Right renal pelvis (tissue), 4 donors: ENCODE measurements at places on chromosomes 12 and 14. TPM values are rescaled to one million over a fixed set of nuclear protein-coding genes. Genes with fewer than 3 reads are reported as not detected.
A peak's percentile ranks its signal among the peaks of the same experiment; 100 is the strongest.

PPP1R1A gene
- polyA plus RNA-seq, result 60.5 TPM

SLC17A8 gene
- 0.22 TPM for polyA plus RNA-seq

IKZF4 gene
- polyA plus RNA-seq, result 15.4 TPM

RNFT2 gene
- 5.0 TPM for polyA plus RNA-seq

BMAL2 gene
- polyA plus RNA-seq, result 6.6 TPM

SOAT2 gene
- polyA plus RNA-seq, result 1.1 TPM

SOX5 gene
- 6.7 TPM for polyA plus RNA-seq

SMIM41 gene
- polyA plus RNA-seq, result 0.43 TPM

DNA sequence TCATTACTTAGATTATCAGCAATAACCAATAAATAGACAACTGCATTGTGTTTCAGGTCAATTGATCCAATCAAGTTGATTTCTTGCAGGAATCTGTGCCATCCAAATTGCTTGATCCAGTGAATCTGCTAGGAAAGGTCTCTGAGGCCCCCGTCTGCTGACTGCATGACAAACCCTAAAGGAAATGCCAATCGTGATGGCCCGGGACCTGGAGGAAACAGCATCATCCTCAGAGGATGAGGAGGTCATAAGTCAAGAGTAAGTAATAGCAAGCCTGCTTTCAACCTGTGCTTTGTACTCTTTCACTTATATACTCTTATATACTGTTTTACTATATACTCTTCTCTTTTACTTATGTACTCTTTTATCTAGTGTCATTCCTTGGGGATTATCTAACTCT is 1.9 kb downstream of the TTLL5 start:
- DNase-seq, result no peak

GRCh38 chr14:105447651-105448640 is 26.7 kb upstream of the CRIP2 start:
- DNase-seq, result no peak

- no peak for DNase-seq
Observed at GRCh38 chr12:52496054-52496453, 3.0 kb upstream of the KRT6A start.

DNA sequence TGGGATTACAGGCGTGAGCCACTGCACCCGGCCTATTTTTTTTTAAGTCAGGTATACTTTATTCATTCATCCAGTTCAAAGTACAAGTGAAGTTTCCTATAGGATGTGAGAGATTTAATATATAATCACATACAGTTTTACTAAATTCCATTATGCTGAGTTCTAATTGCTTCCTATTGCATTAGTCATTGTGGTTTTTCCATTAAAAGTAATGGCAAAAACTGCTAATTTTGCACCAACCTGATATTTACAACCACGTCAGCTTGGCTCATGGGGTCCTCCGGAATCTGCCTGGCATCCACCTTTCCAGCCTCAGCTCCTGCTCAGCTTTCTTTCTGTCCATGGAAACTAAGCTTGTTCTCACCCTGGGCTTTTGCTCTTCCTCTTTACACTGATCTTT is 67.0 kb upstream of the CSRP2 start:
- no peak for DNase-seq

DNA sequence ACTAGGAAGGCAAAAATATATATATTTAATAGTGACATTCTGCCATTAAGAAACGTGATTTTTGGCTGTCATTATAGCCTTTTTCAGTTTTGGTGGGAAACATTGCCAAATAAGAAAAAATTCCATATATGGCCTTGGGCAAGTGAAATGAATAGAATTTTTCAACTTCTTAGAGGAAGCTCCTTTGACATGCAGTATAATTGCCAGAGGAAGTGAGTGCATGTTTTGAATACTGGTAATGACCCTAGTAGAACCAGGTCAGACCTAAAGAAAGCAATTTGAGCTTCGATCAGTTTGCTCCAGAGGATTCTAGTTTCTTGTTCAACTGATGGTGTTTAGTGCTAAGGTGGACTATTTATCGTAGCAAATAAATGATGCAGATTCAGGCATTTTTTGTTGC is 26.2 kb upstream of the TRIM9 start:
- DNase-seq, result no peak

DNA sequence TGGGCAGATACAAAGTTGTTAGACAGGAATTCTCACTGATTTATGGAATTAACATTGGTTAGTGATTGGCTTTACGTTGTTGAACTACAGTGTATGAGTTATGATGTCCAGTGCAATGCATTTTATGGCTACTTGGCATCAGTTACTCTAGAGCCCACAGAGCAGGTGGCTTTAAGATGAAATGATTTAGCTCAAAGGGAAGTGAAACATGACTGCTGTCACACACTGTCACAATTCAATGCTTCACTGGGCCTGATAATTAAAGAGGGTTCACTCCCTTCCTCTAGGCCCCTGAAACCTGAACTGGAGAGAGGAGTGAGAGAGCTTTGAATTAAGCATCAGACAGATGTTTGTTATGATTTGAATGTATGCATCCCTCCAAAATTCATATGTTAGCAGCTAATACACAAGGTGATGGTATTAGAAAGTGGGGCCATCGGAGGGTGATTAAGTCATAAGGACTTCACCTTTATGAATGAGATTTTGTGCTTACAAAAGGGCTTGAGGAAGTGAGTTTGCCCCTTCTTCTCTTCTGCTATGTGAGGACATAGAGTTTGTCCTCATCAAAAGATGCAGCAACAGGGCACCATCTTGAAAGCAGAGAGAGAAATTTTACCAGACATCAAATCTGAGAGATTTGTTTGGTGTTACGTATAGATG is 175.8 kb upstream of the GRIN2B start:
- DNase-seq, result peak; percentile 61

- DNase-seq, result no peak
Observed at GRCh38 chr12:29241821-29242591, 92.9 kb downstream of the FAR2 start.

GRCh38 chr12:126993898-126994297 is 1273.1 kb upstream of the TMEM132C start:
- DNase-seq, result no peak

DNA sequence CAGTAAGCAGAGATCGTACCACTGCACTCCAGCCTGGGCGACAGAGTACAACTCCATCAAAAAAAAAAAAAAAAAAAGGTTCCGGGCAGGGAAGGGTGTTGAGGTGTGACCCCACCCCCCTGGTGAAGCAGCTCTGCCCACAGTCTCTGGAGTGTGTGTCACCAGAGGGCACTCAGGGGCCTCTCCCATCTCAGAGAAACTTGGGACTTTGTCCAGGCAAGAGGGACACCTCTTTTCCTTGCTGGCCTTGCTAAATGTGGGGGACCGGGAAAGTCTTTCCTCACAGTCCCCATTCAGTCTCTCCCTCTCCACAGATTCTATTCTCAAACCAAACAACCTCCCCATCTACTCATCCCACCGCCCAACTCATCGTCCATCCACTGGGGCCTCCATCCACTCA is 43.6 kb downstream of the RFLNA start:
- DNase-seq, result no peak

DNA sequence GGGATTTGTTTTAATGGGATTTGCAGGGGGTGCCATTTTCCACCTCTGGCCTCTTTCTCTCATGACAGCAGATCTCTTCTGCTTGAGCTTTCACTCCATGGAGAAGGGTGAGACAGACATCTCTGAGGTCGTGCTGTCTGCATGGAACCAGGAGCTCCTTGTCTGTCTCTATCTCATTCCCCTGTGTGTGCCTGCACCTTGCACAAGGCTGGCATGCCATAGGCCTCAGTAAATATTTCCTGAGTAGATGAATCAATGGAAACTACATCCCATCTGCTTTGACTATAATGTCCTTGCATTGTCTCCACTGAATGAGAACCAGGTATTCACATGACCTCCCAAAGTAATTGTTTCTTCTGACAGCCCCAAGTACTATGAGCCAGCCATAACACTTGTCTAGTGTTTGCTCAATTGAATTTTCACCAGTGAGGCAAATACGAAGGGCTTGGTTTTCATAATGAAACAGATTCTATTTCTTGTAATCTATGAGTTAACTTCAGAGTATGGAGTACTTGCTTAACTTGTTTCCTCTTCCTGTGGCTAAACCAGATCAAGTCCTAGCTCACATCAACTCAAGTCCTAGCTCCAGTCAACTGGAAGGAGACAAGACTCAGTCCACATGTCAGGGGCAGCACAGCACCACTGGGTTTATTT is 32.3 kb downstream of the KCNK13 start:
- no peak for DNase-seq

- DNase-seq, result peak; percentile 73
Observed at GRCh38 chr12:6341417-6342139, at the start of gene TNFRSF1A. Gene TNFRSF1A (minus strand): TSS chr12:6342076. CDS start chr12:6341814, 262 bp downstream.

DNA sequence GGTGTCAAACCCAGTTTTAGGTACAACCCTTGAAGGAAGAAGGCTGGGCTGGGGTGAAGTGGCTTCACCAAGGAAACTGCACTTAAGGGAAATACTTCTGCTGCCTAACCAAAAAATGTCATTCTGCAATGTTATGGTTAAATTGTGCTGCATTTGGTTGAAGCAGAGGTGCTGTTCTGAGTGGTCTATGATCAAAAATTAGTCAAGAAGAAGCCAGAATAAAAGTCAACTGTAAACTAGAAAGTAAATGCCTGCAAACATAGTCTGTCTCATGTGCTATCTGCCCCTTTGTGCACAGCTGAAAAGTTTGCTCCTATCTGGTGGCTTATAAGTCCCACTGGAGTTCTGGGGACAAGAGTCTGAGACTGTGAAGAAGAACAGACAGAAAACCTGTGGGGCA is 158.8 kb downstream of the C12orf42 start:
- no peak for DNase-seq

DNA sequence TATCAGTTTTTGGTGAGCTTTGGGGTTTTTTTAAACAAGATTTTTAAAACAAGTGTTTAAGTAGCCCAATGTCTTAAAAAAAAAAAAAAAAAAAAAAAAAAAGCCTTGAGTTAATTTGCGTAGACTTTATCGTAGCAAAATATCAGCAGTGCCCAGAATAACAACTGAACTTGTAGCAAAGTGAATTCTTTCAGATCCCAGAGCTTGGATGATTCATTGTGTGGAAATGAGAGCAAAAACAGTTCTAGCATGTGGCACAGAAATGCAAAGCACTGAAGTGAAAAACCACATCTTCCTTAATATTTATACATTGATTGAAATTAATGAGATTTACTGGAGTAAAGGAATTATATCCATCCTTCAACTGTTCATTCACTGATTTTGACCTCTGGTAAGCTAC is 258.1 kb downstream of the EGLN3 start:
- no peak for DNase-seq

GRCh38 chr12:52506858-52507715 is 13.1 kb downstream of the KRT5 start:
- DNase-seq, result no peak

- no peak for DNase-seq
Observed at GRCh38 chr12:114851981-114852380, 168.0 kb upstream of the TBX3 start.

GRCh38 chr12:41683023-41683422 is 461.7 kb downstream of the GXYLT1 start:
- no peak for DNase-seq

DNA sequence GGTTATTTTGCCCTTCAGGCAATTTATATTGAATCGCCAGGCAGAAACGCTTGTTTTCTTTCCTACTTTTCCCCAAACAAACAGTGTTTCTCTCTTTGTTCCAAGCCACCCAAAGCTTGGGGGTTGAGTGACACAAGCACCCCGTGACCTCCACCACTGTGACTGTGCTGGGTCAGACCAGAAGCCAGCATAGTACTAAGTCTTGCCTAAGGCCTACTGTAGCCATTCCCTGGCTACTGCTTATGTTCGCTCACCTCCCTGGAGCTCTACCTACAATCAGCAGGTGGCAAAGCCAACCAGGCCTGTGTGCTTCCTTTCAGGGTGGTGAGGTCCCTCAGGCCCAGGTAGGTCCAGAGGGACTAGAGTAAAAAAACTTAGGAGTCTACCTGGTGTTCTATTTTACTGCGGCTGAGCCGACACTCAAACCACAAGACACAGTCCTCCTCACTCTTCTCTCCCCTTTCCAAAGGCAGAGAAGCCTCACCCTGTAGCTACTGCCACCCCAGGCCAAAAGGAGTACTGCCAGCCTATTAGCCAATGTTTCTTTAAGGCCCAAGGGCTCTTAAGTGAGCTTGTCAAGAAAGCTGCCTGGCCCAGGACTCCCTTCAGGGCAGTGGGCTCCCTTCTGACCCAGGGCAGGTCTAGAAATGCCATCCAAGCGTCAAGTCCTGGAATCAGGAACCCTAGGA is 411.8 kb upstream of the MIS18BP1 start:
- no peak for DNase-seq

DNA sequence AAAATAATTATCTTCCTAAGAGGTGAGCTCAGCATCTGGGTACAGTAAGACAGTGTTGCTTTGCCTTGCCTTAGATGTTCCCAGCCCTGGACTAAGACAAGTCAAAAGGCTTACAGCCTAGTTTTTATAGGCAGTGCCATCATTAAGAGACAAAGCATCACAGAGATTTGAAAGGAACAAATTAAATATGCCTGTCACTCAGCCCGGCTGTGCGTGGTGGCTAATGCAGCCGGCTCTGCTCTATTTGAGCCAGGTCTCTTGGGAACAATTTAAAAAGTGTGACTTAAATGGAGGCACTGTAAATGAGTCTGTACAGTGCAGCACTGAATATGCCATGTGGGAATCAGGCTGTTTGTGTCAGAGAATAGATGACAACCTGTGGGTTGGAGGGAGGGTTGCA is 1687.4 kb upstream of the FLRT2 start:
- DNase-seq, result no peak

DNA sequence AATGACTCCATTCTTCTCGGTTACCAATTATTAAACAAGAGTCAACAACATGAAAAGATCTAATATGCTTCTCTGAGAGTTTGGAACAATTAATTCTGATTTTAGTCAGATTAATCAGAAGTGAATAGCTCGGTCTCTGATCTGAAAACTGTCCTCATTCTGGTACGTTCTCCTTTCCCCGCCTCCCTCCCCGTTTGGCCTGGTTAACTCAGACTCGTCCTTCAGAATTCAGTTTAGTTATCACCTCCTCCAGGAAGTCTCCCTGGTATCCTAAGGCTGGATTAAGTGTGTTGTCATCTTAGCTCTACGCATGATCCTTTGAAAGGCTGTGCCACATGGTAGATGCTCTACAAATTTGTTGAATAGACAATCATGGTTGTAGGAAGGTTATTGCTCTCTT is 22.2 kb downstream of the MAP4K5 start:
- DNase-seq, result no peak

DNA sequence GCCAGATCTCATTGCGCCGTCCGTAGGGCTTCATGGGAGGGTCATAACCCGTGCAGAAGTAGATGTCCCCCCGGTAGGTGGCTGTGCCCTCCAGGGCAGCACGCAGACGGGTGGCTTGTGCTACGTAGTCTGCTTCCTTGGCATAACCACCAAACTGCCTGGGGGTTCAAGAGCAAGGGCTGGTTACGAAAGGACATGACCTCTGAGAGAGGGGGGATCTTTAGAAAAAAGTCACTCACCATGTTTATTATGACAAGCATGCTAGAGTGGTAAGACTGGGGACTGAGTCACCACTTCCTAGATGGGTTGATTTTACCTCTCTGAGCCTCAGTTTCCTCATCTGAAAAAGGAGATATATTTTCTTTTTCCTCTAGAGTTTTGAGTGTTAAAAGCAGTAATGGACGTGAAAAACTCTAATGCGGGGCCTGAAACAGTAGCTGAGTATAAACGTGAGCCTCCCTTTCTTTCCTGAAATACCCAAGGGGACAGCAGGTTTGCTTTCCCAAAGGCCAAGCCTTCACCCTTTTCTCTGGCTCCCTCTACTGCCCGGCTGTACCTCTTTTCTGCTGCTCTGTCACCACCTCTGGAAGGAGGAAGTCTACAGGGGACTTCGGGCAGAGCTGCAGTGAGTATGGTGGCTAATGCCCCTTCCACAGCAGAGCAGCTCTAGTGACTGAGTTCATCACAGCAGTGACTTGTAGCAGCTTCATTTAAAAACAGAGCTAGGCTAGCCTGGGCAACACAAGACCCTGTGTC is 23.5 kb upstream of the GPRC5D start:
- DNase-seq, result no peak

GRCh38 chr12:97940105-97940504 is 477.5 kb downstream of the RMST start:
- no peak for DNase-seq
